ENCODE measurements at places on chromosomes 1 and 21.

DNA sequence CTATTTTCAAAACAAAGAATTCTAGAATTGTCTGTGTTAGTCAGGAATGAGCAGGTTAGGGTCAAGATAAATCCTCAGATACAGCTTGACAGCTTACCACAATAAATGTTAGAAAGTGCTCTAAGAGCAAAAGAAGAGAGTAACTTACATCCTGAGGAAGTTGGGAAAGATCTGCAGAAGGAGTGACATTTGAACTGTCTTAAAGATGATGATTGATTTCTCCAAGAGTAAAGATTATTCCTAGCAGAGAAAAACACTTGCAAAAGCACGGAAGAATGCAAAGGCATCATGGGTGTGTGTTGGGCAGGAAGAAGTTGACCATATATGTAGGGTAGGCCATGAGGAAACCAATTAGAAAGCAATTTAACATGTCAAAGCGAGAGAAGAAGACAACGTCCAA lies 175.4 kb downstream of the LRRC7 start:
- no peak for DNase-seq

- DNase-seq: no peak
Observed at GRCh38 chr1:6834366-6834765, 49.1 kb downstream of the CAMTA1 start.

GRCh38 chr21:42114646-42115045 lies 43.5 kb downstream of the UMODL1 start:
- DNase-seq: no peak

DNA sequence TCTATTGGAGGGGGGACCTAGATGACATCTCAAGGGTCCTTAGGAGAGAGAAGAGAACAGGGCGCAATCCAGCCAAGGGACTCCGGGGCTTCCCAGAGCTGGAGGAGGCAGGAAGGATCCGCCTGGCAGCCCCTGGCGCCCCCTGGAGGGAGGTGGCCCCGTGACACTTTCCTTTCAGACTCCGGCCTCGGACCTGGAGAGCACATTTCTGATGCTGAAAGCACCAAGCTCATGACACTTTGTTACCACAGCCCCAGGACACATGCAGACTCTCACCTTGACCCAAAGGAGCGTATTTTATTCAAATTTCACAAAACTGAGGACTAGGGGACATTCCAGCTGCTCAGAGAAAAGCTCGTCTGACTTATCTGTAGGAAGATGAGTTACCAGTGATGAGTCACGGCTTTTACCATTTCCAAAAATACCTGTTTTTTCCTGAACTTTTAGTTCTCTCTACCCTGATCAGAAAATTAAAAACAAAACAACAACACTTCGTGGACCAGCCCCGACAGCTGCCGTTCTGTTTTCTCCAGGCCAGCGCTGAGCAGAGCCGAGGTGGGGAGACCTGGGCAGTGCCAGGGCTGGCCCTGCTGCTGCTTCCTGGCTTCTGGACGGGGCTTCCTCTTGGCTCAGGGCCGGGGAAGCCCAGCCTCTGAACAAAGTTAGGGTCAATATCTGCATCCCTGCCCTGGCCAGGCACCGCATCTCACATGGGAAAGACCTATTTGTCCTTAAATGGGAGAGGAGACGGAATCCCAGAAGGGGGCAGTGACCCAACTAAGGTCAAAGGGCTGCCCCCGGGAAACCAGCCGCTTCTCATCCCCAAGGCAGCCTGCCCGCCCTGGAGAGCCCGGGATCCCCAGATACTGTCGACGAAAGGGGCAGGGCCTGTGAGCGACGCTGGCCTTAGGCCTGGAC lies 21.6 kb upstream of the POFUT2 start:
- DNase-seq: peak; percentile 77

DNA sequence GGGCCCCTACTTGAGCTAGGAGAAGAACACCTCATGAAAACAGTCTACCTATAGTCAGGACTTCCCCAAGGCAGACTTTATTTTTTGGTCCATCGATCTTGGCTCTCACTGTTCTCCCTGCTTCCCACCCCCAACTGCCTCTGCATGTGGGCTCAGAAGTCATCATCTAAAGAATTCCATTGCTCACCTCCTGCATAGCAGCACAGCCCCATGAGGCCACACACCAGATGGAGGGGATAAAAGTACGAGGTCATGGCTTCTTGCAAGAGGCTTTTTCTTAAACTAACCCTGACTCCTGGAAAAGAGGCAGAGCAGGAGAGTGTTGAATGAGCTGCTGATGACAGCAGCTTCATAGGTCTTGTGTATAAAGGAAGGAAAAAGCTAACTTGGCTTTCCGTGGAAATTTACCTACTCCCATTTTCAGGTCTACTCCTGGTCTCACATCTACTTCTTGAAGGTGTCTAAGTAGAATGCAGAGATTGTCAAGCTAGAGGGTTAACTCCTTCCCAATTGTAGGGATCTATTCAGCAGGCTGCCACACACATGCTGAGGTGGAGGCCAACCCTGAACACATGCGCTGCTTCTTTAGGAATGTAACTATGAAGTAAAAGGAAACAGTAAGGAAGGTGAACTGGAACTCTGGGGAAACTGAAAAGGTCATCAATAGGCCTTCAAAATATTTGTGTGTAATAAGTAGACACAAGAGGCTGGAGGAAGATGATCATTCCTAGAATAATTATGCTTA lies 18.7 kb downstream of the WNT2B start:
- no peak for DNase-seq

- no peak for DNase-seq
Observed at GRCh38 chr21:25959799-25960198, 210.8 kb downstream of the APP start.

DNA sequence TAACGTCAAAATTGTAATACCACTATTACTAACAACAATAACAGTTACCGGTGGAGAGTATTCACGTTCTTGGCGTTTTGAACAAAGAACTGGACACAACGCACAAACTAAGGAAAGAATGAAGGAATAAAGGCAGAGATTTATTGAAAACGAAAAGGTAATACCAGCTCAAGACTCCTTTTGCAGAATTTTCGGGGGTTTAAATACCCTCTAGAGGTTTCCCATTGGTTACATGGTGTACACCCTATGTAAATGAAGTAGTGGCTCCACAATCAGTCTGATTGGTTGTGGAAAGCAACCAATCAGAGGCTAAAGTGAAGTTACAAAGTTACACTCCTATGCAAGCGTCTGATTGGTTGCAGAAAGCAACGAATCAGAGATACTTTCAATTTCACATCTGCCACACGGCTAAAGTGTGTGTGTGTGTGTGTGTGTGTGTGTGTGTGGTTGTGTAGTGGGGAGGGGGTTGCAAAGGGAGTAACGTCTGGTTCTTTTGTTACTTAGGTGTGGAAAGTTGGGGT lies 1.1 kb upstream of the GTF2B start:
- DNase-seq: no peak

GRCh38 chr1:178639326-178639725 lies 85.7 kb upstream of the RALGPS2 start:
- no peak for DNase-seq

GRCh38 chr21:28734522-28735175 lies 258.0 kb downstream of the LTN1 start:
- no peak for DNase-seq

- peak; percentile 51 for DNase-seq
Observed at GRCh38 chr1:233613252-233614172, at the start of gene KCNK1. KCNK1 (plus strand) TSS chr1:233614106; CDS start chr1:233614172, 66 bp downstream.

GRCh38 chr1:32981003-32981901 lies 16.6 kb upstream of the RNF19B start:
- DNase-seq: no peak

DNA sequence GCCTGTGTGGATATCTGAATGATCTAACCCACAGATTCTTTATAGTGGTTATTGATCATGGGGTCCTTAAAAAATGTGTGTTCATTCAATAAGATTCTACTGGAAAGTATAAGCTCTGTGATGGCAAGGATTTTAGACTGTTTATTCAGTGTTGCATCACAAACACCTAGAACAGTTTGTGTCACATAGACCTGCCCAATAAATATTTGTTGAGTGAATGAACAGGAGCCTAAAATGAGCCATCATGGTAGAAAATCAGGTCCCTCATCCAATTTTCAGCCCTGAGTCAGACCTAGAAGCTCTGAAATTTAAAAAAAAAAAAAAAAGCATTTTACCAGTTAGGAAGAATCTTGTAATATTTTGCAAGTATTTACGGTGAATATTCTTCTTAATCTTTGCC lies 2.3 kb upstream of the RGSL1 start:
- no peak for DNase-seq

DNA sequence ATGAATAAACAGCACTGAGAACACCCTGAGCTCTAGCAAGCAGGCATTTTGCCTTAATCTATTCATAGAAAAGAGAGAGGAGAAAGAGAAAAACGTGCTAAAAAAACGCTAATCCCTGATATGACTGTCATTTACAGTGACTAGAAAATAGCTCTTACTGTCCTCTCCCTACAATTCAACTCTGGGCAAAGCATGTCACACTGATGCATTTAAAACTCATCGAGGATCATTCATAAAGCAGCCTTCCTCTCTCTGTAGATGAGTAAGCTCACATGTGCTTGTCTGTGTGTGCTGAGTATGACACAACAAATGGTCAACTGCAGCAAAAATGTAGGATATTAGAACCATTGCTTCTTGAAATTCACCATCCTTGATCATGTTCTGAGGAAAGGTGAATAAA lies 109.0 kb downstream of the SGIP1 start:
- no peak for DNase-seq

DNA sequence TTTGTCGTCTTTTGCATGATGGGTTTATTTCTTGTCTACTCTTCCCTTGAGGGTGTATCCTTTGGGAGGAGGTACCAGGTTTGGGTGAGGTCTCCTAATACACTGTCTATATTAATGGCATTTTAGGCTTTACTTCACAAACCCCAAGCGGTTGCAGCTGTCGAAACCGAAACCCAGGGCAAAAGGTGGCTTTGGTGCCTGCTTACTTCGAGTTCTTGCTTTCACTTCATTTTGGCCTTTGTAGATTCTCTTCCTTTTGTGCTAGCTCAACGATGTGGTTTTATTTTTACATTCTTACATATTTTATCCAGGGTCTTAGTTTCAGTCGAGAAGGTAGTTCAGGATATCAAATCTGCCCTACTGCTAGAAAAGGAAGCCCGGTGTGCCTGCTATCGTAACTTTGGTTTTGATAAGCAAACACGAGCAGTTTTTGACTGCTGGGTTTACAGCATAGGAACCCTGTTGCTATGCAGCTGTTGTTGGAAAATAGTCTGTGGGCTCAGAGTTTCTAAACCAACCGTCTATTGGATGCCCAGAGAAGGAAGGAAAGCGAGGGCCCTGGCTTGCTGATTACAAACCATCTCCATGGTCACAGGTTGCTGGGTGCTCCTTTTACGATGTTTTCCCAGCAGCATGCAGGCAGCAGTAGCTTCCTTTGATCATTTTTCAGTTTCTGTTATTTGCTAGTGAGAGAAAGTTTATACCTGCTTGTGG lies 9.8 kb upstream of the TSPAN2 start:
- DNase-seq: no peak

DNA sequence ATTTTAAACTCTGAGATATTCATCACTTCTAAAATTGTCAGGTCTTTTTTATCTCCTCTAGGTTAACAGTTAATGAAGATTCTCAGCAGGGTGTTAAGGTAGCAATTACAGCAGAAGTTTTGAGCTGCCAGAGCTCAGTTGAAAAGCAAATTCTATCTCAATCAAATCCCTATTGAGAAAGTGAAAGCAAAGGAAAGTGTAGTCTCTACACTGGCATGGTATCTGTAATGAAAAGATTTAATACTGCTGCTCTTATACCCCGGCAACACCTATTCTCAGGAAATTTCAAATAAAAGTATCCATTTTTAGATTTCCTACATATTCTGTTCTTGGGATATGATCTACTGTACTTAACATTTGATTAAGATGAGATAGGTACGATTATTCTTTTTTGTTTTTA lies 913.5 kb downstream of the MRPL39 start:
- DNase-seq: no peak

GRCh38 chr1:167223144-167224103 lies 2.7 kb downstream of the POU2F1 start:
- DNase-seq: no peak

GRCh38 chr1:12614402-12615158 lies 3.4 kb downstream of the DHRS3 start:
- no peak for DNase-seq

- DNase-seq: no peak
Observed at GRCh38 chr21:46435786-46436227, 22.9 kb upstream of the DIP2A start.

DNA sequence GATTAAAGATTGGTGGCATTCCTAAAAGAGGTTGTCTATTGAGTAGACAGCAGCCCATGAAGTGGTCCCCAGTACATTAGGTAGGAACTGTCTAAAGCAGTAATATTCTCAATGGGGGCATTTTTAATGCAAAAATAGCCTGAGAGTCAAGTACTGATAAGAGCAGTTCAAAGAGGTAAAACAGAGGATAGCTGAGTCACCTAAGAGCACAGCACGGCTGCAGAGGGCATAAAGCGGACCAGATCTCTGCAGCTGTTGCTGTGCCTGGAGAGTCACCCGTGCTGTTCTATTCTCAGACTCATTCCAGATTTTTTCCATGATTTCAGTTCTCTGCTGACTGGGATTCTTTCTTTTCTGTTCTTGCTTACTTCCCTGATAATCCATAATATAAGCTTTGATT lies 313.2 kb downstream of the OLFM3 start:
- no peak for DNase-seq

DNA sequence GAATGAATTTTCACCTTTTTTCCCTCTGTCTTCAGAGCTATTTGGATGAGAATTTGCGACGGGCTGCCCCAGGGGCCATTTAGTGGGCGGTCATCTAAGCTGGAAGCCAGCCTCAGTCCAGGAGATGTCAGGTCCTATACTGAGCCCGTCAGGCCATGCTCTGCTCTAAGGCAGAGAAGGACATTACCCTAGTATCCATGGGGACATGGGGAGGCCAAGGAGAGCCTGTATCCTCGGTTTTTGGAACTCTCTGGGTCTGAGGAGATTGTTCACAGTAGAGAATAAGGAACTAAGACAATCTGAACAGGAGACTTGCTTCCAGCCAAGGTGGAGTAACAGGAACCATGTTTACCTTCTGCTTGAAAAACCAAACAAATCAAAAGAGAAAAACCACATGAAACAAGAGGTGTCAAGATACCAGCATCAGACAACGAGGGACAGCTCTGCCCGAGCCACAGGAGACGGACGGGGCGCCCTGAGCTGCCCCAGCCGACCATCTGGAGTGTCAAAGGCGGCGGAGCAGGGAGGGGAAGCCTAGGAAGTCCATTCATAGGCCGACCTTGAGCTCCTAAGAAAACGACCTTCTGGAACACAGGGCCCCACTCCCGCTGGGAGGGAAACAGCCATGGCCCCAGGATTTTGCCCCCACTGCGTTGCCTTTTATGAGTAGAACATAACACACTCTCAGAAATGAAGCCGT lies 20.0 kb upstream of the ADARB1 start:
- DNase-seq: no peak

- DNase-seq: no peak
Observed at GRCh38 chr1:201138311-201138840, 11.4 kb upstream of the ASCL5 start.

GRCh38 chr21:40294345-40294744 lies 427.1 kb downstream of the PCP4 start:
- DNase-seq: no peak

DNA sequence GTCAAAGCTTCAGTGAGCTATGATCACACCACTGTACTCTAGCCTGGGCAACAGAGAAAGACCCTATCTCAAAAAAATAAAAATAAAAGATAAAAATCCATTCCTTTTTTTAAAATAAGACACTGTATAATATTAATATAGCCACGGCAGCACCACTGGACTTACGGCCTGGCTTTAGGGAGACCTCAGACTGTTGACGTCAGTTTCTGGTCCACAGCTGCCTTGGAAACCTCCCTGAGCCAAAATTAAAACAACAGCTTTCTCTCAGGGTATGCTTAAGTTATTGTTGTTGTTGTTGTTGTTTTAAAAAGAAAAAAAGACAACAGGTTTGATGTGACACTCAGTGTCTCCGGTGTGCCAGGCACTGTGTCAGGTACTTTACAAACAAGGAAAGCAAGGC lies 42.0 kb downstream of the CAPZB start:
- DNase-seq: no peak

Data from left ventricle myocardium inferior (tissue), 1 donor.